ENCODE measurements at places on chromosomes 13 and 19.

- peak; percentile 88 for DNase-seq
These were observed at the start of gene CHST8 for GRCh38 chr19:33621811-33622504. CHST8 (plus strand) TSS chr19:33621953; CDS start chr19:33689262, 67,309 bp downstream.

- no peak for DNase-seq
These were observed 22.8 kb upstream of the STK24 start for GRCh38 chr13:98599502-98600328.

GRCh38 chr13:99296398-99296797, 10.8 kb downstream of the GPR183 start:
- no peak for DNase-seq

- no peak for DNase-seq
These were observed 40.7 kb upstream of the SPATA13 start for GRCh38 chr13:24119626-24120508.

DNA sequence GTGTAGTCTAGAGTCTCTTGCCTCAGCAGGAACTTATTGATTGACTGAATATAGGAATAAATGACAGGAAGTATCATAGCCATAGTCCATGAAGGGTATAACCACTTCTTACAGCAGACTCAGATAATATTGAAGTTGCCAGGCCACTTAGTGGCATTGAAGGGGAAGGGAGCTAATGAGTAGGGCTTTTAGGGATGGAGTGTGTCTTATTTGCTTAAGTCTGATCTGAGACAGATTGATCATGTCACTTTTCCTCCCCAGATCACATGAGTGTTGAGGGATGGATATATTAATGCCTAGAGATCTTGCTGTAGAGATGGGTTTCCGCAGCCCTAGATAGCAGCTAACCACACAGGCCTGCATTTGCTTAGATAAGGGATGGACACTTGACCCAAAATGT, 62.2 kb upstream of the NBEA start:
- DNase-seq = no peak

DNA sequence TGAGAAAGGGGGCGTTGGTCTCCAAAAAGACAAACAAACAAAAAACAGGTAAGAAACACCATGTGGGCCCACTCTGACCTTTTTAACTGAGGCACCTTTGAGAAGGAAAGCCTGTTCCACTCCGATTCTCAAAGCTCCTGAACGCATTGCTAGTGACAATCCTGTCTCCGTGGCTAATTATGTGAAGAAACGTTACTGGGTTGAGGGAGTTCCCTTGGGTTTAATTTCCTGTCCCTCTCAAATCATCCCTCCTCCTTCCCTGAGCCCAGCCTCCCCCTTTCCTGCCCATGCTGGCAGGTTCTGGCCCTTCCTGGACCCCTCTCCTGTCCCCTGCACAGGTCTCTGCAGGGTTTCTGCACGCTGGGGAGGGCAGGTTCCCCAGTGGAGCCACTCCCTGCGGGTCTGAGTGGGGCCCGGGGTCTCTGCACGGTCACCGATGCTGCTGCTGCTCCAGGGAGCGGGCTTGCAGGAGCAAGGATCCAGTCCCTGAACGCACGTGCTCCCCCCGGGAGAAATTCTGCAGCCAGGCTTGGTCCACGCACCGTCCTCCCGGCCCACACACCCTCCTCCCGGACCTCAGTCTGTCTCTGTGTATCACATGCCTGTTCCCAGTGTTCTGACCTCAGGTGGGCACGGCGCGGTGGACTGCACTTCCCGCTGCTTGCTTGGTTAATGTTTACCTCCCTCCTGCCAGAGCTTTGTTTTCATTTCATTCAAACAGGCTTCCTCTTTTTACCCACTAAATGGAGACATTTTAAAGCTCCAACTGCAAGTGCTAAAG, 76.4 kb upstream of the MCF2L start:
- DNase-seq = no peak

DNA sequence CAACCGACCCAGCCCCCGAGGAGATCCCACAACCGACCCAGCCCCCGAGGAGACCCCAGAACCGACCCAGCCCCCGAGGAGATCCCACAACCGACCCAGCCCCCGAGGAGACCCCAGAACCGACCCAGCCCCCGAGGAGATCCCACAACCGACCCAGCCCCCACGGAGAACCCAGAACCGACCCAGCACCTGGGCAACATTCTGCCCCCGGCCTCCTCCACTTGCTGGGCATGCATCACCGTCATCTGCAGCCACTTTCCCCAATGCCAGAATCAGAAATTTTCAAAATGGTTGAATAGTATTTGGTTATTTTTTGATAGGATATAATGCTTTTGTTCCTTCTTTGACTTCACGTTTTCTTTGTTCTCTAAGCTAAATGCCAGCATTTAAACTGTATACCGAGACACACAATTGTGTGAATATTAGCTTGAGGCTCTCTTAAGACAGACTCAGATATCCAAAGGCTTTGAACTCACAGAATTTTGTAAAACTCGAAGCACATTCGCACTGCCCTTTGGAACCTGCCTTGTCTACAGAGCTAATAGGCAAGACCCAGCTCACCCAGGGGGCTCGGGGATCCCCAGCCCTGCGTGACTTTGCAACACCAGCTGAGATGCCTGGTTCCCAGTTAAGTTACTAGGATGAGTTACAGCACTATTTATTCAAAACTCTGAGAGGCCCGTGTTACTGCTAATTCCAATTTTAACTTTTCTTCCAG, 15.5 kb upstream of the RASA3 start:
- no peak for DNase-seq

GRCh38 chr19:32418155-32418554, 12.6 kb downstream of the DPY19L3 start:
- DNase-seq = no peak

All from NCI-H2227 treated with DMSO at 0.1 percent for 48 hours (cell line).